ENCODE measurements at places on chromosomes 11 and 22.
A peak's percentile ranks its signal among the peaks of the same experiment; 100 is the strongest.

GRCh38 chr11:48014917-48015316 is 34.6 kb downstream of the PTPRJ start:
- DNase-seq, result no peak

DNA sequence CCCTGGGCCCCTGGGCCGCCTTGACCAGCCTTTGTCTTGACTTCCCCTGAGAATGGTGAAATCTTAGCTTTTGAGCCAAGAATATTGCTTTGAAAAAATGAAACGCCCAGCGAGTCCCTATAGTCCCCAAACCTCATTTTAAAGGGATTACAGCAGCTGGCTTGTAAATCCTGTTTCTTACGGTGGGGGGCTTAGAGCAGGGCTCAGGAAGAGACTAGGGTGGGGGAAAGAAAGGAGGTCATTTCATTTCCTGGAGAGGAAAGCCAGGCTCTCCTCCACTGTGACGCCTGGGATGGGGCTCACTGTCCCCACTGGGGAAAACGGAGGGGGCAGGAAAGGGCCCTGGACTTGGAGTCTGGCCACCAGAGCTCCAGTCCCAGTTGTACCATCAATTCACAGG is 72.2 kb upstream of the ALX4 start:
- DNase-seq, result no peak

- peak; percentile 76 for DNase-seq
Measured at GRCh38 chr22:40728731-40729189, 49.5 kb downstream of the MCHR1 start.

GRCh38 chr11:116690611-116691010 is 82.2 kb downstream of the BUD13 start:
- no peak for DNase-seq

GRCh38 chr11:113862435-113862834 is 12.9 kb downstream of the USP28 start:
- DNase-seq, result no peak

DNA sequence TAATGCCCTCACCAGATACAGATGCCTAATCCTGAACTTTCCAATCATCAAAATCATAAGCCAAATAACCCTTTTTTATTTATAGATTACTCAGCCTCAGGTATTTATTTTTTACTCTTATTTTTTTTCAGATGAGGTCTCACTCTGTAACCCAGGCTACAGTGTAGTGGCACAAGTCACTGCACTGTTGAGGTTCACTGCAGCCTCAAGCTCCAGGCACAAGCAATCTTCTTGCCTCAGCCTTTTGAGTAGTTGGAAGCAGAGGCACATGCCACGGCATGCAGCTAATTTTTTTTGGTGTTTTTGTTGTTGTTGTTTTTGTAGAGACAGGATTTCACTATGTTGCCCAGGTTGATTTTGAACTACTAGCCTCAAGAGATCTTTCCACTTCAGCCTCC is 49.5 kb downstream of the TTC28 start:
- DNase-seq, result no peak

DNA sequence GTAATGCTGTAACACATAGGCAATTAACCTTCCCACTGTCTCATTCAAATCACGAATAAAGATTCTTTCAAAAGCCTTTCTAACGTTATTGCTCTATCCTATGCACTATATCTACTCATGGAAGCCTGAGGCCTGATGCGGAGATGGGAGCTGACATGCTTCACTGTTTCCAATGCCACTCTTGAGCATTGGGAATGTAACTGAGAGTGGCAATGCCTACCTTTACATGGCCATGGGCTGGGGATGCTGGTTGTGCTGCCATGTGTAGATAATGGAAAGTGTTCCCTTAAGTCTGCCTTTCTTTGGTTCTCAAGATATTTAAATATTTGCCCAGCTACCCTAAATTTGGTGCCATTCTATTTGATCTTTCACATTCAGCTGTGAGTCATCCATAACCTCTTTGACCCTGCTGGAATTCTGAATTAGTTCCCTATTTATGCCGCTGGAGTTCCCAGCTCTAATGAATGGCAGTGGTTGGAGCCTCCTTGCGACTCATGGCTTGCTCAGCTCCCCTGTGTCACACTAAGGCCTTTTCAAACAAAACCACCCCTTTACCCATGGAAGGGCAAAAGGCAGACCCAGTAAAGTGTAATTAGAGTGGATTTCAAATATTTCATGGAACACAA is 21.4 kb upstream of the DKK3 start:
- DNase-seq, result no peak

GRCh38 chr22:44289414-44290171 is 23.2 kb downstream of the SHISAL1 start:
- DNase-seq, result no peak
